ENCODE measurements at places on chromosomes 2 and 18.

GRCh38 chr2:30580391-30580790, 133.3 kb downstream of the LCLAT1 start:
- no peak for DNase-seq

GRCh38 chr2:237199082-237199481, 113.4 kb downstream of the COPS8 start:
- no peak for DNase-seq

- no peak for DNase-seq
These were observed 32.5 kb upstream of the FHOD3 start for GRCh38 chr18:36265015-36265414.

- no peak for DNase-seq
These were observed 28.2 kb downstream of the TUBB6 start for GRCh38 chr18:12336171-12336613.

DNA sequence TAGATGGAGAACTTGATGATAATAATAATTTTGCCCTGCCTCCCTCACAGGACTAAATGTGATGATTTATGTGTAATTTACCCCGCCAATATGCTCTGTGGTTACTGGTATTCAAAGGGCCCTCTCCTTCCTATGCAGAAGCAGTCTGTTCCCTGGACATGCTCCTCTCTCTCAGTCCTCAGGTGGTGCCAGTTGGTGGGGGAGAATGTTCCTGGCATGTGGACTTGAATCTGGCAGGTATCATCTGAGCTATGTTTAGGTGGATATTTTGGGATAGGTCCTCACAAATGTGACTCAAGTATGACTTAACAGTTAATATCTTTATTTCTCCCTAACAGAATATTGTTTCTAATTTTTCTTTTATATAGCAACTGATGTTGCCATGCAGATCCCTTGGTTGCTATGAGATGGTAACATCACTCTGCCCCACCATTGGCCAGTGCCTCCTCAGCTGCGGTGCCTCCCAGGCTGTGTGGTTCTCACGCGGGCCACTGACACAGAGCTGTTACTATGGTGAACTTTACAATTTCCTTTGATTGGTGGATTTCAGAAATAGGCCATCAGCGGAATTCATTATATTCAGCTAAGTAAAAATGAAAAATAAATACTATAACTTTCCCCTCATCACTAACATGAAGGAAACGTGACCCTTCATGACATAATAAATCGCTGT, 106.7 kb upstream of the PELI1 start:
- DNase-seq, result no peak

DNA sequence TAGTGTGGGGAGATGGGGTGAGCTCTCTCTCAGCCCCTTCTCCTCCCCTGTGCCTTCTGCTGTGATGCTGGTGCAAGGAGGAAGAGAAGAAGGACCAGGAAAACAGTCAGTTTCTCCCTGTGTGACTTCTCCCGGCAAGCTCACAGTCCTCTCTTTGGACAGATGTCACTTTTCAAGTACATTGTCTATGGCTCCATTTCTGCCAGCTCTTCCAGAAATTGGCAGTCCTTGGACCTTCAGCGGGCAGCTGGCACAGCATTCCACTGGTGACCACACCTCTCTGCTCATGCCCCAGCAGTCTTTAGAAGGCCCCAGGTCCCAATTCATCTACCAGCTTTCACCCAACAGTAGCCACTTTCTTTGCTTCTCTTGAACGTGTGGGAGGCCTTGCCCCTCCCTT, 63.9 kb downstream of the AOX1 start:
- no peak for DNase-seq

- DNase-seq, result no peak
These were observed 19.1 kb upstream of the VIT start for GRCh38 chr2:36677386-36677785.

DNA sequence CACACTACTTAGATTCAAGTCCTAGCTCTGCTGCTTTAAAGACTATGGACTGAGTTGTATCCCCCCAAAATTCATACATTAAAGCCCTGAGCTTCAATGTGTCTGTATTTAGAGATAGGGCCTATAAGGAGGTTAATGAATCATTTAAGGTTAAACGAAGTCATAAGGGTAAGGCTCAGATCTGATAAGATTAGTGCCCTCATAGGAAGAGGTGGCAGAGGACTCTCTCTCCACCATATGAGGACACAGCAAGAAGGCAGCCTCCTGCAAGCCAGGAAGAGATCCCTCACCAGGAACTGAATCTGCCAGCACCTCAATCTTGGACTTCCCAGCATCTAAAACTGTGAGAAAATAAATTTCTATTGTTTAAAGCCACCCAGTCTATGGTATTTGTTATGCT, 3.1 kb upstream of the CYTIP start:
- DNase-seq, result no peak

Measured in stimulated activated CD4-positive, alpha-beta T cell treated with anti-CD3 and anti-CD28 coated beads, Interleukin-1b, Interleukin-23, amount 100 ng/mL, for 1 hour (primary cell).